ENCODE measurements at places on chromosomes 1 and 21.

DNA sequence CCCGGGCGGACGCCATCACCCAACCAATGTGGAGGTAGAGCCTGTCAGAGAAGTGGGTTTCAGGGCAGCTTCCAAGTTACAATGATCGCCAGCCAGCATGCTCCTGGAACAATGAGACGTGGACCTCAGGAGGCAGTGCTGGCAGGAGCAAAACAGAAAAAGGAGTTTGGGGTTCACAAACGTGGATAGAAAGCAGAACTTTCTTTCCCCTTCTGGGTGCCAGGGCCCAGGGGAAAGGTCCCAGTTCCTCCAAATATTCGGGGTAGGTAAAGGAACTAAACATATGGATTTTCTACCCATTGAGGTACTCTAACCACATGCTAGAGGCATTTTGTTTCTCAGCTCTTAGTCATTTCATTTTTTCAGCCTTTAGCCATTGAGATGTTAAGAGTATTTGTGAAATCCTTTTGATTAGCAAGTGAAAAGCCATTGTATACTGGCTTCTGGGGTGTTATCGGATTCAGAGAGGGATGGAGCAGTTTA, 488.4 kb upstream of the ADGRL2 start:
- no peak for DNase-seq

GRCh38 chr1:226495716-226496115, 52.8 kb upstream of the STUM start:
- DNase-seq = no peak

DNA sequence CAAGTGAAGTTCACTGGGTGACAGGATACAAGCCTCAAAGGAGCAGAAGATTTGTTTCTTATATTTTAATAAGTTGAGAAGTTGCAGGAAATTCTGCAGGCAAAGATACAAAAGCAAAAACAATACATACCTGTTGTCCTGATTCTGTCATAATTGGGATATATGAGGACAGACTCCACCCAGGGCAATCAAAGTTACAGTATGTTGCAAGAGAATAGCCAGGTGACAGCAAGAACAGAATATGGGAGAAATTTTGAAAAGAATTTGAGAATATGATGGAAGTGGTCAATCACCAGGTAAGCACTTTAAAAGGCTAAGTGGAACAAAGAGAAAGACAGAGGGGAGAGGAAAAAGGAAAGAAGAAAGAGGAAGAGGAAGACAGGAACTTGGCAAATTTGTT, 607.6 kb upstream of the ADGRL4 start:
- no peak for DNase-seq

GRCh38 chr21:28066596-28067387, 925.9 kb downstream of the LTN1 start:
- no peak for DNase-seq

- no peak for DNase-seq
These were observed 6.8 kb downstream of the NCF2 start for GRCh38 chr1:183583466-183583865.

- no peak for DNase-seq
These were observed 65.2 kb upstream of the ST6GALNAC5 start for GRCh38 chr1:76802094-76802493.

DNA sequence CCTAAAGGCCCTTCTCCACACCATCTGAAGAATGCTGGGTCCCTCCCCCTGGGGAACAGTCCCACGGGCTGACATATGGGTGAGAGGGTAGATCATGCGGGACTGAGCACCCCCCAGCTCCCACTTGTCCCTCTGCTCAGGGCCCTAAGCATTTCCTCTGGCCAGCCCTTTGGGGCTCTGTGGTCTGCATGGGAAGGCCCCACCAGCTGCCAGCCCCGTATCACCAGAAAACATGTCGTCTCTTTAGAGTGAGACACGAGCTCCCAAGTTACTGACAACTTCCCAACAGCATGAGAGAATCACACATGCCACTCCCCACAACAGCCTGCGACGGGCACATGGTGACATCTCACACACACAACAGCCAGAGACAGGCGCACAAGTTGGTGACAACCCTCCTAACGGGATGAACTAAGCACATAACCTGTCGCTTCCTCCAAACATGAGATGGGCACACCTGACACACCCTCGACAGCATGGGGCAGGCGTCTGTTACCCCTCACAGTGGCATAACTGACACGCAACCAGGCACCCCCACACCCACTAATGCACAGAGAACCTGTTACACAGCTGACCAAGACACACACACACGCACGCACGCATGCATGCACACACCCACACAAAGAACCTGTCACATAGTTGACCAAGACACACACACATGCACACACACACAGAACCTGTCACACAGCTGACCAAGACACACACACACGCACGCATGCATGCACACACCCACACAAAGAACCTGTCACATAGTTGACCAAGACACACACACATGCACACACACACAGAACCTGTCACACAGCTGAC, 41.2 kb downstream of the AHDC1 start:
- no peak for DNase-seq

GRCh38 chr1:245908543-245908942, 598.5 kb downstream of the SMYD3 start:
- DNase-seq = no peak

GRCh38 chr1:171220581-171221054, 27.7 kb upstream of the FMO1 start:
- no peak for DNase-seq

- DNase-seq = no peak
These were observed 66.4 kb downstream of the RGS13 start for GRCh38 chr1:192702212-192702902.

DNA sequence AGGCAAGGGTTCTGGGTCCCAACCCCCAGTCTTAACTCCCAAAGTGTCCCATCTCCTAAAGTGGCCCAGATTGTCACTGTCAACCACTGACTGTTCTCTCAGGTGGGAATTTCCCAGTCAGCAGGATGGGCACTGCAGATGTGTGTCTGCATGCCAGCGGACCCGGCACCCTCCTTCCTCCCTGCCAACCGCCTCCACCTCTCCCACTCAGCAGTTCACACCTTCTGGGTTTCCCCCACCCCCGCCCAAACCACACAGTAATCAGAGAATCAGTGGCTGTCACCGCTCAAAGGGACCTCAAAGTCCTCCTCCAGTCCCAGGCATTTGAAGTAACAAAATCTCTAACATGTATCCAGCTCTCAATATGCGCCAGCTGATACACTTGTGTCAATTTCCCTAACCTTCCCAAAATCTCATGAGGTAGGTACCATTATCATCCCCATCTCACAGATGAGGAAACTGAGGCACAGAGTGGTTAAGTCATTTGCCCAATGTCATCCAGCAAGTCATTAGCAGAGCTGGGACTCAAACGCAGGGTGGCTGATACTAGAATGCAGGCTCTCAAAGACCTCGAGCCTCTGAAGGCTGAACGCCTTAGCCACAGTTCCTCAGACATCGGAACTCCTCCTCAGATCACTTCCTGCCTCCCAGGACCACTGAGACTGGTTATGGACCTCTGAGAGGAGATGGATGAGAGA, 4.8 kb downstream of the RUNX3 start:
- no peak for DNase-seq

DNA sequence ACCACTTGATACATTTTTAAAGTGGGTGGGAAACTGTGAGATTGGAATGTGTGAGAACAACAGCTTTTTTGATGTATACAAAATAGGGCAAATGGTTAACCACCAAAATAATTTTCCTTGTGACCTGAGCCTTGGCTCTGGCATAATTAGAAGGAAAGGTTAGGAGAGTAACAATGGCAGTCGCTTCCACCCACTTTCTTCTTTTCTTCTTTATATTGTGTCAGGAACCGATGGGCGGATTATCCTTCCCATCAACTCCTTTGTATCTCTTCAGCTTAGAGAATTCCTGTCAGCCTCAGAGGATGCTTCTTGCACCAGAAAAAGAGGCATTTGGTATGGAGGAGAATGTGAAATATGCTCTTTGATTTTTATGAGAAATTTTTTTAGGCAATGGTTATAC, 90.6 kb downstream of the SDCCAG8 start:
- no peak for DNase-seq

GRCh38 chr1:245332513-245332912, 177.7 kb downstream of the KIF26B start:
- no peak for DNase-seq

DNA sequence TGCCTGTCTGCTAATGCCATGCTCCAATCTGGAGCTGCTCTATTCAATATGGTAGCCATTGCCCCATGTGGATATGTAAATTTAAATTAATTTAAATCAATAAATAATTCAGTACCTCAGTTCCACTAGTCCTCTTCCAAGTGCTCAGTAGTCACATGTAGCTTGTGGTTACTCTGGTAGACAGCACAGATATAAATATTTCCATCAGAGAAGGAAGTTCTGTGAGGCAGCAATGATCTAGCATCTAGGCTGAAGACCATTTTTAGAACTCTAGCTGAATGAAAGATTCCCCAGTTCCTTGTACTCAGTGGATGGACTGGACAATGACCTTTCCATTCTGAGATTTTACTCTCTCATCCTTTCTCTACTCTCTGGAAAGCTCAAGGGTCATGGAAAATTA, 25.8 kb upstream of the CAPZB start:
- no peak for DNase-seq
